ENCODE measurements at places on chromosomes 4 and X.

DNA sequence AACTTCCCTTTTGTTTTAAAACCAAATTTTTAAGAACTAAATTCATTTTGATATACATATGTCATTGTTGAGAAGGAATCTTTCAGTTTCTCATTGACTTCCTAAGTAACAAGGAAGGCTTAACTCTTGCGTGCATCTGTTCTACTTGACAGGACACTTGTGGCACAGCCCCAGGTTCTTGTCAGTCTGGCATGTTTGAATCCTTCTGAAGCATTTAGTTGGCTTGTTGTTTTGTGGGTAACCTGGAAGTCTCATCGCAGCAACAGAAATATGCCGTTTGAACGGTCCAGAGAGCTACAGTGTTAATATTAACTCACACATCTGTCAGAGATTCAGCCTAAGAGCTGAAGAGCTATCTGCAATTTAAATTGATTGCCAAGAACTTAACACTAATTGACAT is 76.0 kb downstream of the GLRA3 start:
- DNase-seq, result no peak

DNA sequence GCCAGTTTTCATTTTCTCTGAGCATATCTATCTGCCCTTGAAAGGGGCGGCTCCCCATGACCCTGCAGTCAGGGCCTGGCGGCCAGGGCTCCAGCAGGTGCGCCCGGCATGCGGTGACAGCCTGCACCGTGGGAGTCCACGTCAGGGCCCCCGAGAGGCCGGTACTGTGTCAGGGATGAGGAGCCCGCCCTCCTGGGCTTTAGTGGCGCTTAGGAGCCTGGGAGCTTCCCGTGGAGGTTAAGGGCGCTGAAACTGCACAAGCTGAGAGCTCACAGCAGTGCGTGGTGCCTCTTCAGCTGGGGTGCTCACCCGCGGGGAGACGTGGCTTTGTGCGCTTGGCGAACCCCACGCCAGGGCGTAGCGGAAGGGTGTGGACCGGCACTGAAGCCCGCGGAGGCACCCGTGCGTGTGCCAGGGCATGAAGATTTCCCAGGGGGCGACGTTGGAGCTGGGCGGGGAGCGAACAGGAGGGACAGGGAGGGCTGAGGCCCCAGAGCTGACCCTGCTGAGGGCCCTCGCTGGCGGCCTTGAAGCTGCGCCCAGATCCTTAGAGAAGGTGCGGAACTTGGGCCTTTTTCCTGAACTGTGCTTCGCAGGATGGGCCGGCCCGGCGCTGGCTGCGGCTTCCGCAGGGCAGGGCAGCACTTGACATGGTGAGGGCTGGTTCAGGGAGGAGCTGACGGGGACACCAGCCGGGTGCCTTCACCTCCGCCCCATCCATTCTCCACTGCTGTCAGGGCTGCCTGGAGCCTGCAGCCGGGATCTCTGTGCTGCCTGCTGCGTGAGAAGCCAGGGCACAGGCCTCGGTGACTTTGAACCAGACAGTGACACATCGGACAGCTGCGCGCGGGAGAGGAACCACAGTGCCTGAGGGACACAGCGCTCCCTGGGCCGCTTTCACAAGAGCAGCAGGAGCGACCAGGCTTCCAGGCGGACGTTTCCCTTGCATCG is 32.9 kb downstream of the HTT-AS start:
- no peak for DNase-seq

- DNase-seq, result no peak
Observed at GRCh38 chr4:12145768-12146167, 717.1 kb upstream of the HS3ST1 start.

DNA sequence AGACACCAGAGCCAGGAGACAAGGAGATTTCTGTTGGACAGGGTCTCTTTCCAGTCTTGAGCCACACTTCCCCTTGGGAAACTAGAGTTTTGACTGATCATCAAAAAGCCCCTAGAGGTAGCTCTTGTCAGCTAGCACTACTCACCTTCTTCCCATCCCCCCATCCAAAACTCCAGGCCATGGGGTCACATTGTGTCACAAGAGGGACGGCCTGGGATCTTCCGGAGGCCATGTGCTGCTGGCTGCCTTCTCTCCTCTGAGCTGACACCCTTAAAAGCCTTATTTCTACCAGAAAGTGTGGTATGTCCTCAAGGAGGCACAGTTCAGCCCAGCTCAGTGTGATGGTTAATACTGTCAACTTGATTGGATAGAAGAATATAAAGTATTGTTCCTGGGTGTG is 7.8 kb downstream of the PNMA3 start:
- DNase-seq, result no peak

DNA sequence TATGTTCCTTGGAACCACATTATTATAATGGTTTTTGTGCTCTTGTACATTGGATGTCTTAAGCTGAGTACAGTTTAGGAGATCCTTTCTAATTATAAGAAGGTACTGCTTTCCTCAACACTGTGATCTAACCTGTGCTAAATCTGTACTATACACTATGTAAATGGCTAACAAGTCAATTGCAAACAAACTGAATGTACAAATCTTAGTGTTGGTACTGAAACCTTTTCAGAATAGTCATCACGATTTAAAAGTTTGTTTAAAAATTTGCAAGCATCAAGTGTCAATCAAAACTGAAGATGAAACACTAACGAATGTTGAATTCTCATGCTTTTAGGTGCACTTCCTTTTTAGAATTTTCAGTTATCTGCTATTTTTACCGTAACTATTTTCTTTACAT is 2090.4 kb upstream of the TENM3 start:
- no peak for DNase-seq

DNA sequence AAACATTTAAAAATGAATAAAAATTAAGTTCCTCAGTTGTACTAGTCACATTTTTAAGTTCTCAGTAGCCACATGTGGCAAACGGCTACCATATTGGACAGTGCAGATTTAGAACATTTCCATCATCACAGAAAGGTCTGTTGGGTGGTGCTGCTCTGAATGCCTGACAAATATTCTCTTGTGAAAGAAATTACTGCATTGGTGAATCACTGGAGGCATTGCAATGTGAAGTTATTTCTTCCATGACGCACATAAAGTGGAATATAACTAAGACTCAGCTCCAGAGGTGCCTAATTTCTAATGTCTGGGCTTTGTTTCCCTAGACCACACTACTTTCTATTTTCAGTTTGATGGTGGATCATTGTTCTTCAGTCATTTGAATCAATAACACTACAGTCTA is 44.9 kb downstream of the CLNK start:
- no peak for DNase-seq

- DNase-seq, result no peak
Observed at GRCh38 chr4:176277162-176277904, 8.3 kb upstream of the ASB5 start.

- DNase-seq, result no peak
Observed at GRCh38 chr4:182533964-182534363, 290.8 kb downstream of the TENM3 start.

- DNase-seq, result no peak
Observed at GRCh38 chr4:112277220-112277619, 8.5 kb downstream of the TIFA start.

GRCh38 chr4:48336146-48336870 is 5.0 kb upstream of the SLAIN2 start:
- DNase-seq, result no peak

GRCh38 chrX:129961180-129962083 is 21.0 kb upstream of the BCORL1 start:
- peak; percentile 17 for DNase-seq

- DNase-seq, result no peak
Observed at GRCh38 chrX:40484408-40485091, 96.2 kb upstream of the ATP6AP2 start.

- no peak for DNase-seq
Observed at GRCh38 chr4:76061421-76061820, 13.1 kb upstream of the ART3 start.

- DNase-seq, result no peak
Observed at GRCh38 chr4:78578674-78579425, 27.3 kb downstream of the ANXA3 start.

DNA sequence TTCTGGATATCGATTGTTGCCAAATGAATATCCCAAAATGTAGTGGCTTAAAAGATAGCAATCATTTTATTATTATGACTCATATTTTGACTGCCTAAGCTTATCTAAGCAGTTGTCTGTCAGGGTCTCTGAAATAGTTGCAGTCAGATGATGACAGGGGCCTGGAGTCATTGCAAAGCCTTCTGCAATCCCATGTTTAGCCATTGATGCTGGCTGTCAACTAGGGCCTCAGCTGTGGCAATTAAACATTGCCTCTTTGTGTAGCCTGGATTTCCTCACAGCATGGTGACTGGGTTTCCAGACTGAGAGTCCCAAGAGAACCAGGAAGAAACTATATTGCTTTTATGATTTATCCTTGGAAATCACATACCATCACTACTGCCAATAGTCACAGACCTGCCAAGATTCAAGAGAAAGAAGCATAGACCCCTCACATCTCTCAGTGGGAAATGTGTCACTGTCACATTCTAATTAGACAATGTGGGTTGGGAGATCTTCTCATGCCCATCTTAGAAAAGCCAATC is 227.3 kb upstream of the NOCT start:
- no peak for DNase-seq

GRCh38 chr4:137266511-137266910 is 265.8 kb downstream of the PCDH18 start:
- DNase-seq, result no peak

DNA sequence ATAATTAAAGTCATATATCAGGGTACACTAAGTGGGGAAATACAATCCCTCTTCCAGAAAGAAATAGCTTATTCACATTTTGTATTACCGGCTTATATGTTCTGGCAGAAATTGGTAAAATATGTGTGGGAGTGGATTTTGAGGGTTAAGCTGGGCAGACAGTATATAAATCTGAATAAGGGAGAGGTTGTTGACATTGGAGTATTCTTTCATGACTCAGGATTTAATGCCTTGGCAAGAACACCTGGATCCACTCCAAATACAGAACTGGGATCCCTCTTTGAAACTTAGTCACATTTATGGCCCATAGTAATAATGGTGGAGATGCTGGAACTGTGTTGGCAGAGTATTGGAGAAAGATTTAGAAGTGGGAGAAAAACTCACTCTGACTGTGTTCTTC is 54.3 kb upstream of the TET2 start:
- no peak for DNase-seq

DNA sequence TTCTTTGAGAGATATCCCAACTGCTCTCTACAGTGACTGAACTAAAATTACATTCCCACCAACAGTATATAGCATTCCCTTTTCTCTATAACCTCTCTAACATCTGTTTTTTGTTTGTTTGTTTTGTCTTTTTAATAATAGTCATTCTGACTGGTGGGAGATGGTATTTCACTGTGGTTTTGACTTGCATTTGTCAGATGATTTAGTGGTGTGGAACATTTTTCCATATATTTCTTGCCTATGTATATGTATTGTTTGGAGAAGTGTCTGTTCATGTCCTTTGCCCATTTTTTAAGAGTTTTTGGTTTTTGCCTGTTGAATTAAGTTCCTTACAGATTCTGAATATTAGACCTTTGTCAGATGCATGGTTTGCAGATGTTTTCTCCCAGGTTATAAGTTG is 9.0 kb downstream of the USO1 start:
- DNase-seq, result no peak

- no peak for DNase-seq
Observed at GRCh38 chr4:127304356-127304755, 328.4 kb upstream of the INTU start.

DNA sequence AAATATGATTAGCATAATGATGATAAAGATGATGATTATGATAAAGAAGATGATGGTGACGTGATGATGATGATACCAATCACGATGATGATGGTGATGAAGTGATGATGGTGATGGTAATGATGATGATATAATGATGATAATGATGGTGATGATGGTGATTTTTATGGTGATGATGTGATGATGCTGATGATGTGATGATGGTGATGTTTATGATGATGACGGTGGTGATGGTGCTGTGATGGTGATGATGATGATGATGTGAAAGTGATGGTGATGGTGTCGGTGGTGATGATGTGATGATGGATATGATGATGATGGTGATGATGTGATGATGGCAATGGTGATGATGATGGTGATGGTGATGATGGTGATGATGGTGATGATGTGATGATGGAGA is 130.8 kb upstream of the PSAPL1 start:
- no peak for DNase-seq

DNA sequence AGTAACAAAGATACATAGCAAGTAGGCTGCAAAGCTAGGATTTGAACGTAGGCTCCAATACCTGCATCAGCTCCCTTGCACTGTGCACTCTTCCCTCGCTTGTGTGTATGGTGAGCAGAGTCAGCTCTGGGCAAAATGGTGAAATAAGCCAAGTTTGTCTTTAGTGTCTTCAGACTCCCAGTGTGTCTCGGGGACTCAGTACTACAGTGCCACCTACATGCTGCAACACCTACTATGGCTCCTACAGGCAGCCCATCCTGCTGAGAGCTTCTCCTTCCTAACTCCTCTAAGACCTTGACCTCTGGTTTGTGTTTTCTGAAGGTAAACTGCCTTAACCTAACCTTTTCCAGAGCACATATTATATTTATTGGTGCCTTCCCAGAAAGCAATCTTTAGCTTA is 42.5 kb downstream of the RTL9 start:
- DNase-seq, result no peak

GRCh38 chr4:67704843-67705242 is 3.9 kb upstream of the UBA6 start:
- no peak for DNase-seq

GRCh38 chr4:139084804-139085093 is 69.2 kb downstream of the NOCT start:
- no peak for DNase-seq

DNA sequence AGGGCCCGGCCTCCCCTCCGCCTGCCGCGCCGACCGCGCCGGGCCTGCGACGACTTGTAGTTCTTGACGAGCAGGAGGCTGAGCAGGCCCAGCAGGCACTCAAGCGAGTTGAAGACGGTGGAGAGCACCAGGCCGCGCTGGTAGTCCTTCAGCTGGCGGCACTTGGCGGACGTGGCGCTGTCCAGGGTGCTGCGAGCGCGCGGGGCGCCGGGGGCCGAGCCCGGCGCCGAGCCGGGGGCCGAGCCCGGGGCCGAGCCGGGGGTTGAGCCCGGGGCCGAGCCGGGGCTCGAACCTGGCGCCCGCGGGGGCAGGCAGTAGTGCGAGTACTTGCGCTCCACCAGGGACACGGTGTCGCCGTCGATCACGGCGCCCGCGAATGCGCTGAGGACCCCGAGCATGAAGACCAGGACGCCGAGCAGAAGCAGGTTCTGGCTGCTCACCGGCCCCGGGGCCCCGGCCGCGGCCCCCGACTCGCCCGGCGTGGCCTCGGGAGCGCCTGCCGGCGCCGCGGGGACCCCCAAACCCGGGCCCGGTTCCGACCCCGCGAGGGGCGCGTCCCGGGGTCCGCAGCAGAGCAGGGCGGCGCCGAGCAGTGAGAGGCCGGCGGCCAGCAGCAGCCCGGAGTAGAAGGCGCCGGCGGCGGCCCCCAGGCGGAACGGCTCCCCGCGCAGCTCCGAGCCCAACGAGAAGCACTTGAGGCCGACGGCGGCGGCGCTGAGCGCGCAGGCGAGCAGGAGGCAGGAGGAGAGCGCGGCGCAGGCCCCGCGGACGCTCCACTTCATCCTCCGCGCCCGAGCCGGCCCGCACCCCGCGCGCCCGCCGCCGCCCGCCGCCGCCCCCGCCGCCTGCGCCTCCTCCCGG is 584 bp downstream of the TMEM271 start:
- no peak for DNase-seq

- peak; percentile 89 for DNase-seq
Observed at GRCh38 chr4:174928174-174928573, 10.0 kb downstream of the ADAM29 start.

GRCh38 chr4:62899646-62900364 is 1509.4 kb downstream of the TECRL start:
- DNase-seq, result no peak

GRCh38 chr4:147037069-147037468 is 91.4 kb upstream of the TTC29 start:
- DNase-seq, result no peak

- peak; percentile 36 for DNase-seq
Observed at GRCh38 chr4:86014599-86014998, 345.3 kb downstream of the MAPK10 start.
